GM19239 (cell line): ENCODE measurements at places on chromosomes 3 and 15.

DNA sequence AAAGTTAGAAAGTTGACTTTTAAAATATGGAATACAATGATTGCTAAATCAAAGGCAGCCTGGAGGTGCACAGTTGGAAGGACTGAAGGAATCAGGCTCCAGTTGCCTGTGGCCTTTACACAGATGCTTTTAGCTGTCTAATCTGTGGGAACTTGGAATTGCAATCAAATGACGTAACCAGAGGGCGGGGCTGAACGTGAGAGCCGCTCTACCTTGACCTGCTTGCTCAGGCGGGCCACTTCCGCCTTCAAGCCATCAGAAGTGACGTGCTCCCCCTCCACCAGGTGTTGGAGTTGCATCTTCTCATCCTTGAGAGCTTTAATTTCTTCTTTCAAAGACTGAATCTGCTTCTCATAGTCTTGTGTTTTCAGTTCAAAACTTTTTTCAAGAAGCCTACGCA, 37.7 kb upstream of the GNB5 start:
- DNase-seq: no peak

DNA sequence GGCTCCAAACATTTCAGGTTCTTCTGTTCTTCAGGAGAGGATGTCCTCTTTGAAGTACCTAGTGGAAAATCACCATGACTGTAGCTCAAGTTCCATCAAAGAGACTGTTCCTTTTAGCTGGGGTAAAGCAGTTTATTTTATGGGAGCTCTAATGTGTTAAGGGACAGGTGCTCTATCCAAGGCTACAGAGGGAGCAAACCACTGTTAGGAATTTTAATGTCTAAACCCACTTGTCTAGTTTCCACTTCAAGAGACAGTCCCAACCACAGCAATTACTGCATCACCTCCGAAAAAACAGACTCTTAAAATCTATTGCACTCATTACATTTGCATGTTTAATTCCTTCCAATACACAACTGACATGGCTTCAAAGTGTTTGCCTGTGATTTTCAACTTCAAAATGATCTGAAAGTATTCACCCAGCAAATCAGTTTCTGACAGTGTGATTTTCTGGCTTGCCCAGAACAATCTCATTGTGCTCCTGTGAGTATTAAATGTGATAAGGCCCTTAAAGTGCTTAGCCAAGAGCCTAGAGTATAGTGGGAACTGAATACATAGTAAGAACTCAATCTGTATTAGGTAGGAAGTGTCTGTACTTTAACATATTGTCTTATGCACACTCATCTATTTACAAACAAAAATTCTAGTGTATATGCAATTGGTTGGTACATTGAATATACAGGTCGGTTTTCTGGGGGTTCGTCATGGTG, 266.5 kb upstream of the CCDC54 start:
- no peak for DNase-seq

DNA sequence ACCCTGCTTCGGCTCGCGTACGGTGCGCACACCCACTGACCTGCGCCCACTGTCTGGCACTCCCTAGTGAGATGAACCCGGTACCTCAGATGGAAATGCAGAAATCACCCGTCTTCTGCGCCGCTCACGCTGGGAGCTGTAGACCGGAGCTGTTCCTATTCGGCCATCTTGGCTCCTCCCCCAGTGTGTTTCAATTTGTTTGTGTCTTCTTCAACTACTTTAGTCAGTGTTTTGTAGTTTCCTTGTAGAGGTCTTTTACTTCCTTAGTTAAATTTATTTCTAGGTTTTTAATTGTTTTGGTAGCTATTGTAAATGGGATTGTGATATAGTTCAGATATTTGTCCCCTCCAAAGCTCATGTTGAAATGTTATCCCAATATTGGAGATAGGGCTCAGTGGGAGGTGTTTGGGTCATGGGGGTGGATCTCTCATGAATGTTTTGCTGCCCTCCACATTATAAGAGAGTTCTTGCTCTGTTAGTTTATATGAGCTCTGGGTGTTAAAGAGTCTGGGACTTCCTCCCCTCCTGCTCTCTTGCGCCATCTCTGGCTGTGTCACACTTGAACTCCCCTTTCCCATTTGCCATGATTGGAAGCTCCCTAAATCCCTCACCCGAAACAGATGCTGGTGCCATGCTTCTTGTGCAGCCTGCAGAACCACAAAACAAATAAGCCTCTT, 304.4 kb downstream of the DOCK3 start:
- DNase-seq: no peak

GRCh38 chr15:44157679-44158078, 37.4 kb downstream of the FRMD5 start:
- no peak for DNase-seq

GRCh38 chr15:75145027-75145841, 56.4 kb upstream of the C15orf39 start:
- no peak for DNase-seq

DNA sequence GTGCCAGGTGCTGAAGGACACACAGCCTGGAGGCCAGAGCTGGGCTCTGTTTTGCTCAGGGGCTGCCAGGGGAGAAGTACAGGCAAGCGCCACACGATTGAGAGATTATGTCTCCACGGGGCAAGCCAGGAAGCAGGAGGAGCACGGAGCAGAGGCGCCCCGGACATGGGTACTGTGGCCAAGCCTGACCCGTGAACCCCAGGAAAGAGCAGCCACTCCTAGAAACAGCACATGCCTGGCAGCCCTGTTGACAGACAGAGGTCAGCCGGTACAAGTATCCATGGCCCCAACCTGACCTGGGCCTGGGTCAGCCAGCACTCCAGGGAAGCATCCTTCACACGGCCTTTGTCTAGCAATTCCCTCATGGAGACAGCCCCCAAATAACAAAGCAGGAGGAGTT, 89.4 kb downstream of the ADAMTS17 start:
- no peak for DNase-seq

DNA sequence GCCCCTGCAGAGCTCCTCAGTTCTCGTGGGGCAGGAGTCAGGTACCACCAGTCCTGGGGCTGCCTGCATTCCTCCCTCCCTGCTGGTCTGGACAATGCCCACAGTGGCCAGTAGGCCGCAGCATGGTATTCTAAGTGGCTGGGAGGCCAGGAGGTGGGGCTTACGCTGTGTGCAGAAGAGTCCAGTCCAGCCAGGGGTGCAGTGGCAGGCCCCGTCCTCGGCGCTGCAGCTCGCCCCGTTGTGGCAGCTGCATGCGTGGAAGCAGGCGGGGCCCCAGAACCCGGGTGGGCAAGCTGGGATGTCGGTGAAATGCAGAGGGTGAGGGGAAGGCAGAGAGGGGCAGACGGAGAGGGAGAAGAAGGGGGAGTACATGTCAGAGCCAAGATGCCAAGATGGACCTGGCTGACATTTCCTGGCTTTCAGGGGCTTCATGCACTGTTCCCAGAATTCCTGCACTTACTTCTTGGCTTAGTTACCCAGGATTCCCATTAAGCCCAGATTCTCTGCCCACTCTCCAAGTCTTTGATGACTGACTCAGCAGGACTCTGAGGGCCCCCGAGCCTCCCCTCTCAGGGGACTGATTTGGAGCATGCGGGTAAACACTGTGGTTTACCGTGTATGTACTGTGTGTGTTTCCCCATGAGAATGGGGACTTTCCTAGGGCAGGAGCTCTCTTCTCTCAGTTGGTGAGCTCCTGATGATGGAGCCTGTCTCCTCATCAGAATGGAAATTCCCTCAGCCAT, 47.5 kb downstream of the RAB11A start:
- DNase-seq: peak; percentile 60

DNA sequence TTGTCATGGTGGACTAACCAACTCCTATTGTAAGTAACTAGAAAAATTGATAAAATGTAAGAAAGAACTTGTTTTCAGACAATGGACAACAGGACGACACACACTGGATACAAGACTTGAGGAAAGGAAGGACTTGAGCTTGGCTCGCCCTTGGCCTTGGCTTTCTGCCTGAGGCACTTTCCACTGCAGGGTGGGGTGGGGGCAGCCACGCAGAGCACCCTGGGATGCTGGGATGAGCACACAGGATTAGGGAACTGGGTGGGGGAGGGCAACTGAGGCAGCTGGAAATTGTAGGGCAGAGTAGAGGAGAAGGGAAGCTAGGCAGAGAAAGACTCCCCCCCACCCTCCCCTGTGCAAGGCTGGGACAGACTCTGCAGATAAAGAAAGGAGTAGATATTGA, 25.5 kb upstream of the HHATL start:
- no peak for DNase-seq

DNA sequence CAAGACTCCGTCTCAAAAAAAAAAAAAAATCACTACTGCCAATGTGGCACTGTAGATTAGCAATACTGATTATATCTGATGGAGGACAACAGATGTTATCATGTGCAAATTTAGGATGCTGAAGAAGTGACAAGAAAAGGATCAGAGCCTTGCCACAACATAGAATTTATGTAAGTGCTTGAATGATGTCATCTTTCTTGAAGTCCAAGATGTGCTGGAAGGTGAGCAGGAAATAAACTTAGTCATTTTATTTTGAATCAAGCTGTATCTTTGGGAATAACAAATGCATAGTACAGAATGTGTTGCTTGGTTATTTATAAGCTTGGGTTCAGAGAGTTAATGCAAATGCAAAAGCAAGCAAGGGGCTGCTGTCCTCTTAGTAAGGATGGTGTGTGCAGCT, 47.1 kb downstream of the IL12A start:
- no peak for DNase-seq

DNA sequence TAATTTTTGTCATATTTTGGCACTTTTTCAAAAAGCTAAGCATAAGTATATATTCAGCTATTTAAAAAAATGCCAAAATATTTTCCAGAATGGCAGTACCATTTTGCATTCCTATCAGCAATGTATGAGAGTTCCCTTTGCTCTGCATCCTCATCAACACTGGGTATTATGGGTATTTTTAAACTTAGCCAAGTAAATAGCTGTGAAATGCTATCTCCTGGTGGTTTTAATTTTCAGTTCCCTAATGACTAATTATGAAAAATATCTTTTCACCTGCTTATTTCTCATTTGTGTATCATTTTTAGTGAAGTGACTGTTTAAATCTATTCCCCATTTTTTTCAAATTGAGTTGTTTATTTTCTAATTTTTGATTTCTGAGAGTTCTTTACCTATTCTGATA, 199.7 kb upstream of the NECTIN3 start:
- no peak for DNase-seq
